ENCODE measurements at places on chromosomes 6 and 20.

DNA sequence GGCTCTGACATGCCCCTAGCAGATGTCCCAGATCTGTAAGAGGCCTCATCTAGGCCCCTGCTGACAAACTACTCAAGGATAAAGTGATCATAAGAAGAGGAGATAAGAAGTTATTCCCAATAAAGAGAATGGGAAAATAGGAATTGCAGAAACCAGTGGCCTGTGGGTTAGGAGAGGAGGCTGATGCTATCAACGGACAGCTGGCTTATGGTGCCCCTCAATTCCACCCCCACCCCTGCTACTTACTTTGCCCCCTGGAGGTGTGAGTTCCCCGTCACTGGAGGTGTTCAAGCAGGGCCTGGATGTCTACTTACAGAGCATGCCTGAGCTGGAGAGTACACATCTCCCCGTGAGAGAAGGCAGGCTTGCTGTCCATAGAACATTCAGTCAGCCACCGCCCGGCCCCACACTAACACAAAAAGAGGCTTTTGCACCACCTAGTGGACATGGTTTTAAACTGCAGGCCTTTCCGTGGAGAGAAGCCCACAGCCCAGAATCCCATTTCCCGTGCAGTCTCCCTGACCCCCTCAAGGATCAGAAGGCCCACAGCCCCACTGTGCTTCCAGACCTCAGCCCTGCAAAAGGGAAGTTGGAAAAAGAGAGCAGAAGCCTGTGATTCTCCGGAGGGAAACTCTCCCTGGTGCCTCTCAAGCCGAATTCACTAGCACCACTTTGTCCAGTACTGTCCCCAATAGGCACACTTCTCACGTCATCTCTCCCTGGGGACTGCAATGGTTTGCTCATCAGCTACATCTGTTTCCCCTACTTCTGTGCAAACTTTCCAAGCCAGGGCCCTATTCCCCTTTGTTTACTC lies 23.8 kb upstream of the BNIP5 start:
- DNase-seq, result peak; percentile 74

DNA sequence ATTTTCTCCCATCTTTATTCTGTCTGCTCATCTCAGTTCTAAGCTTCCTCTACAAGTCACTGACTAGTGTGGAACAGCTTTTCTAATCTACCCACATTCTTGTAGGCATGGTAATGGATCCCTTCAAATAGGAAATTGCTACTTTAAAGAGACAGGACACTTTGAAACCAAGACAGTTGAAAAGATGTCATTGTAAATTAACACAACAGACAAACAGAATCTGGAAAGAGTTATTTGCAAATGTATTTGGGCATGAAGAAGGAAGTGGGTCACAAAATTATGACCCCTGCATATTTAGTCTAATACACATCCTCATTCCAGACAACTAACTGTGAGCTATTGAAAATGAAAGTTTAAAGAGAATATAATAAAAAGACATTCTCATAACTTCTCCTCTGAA lies 298.2 kb upstream of the MARCKS start:
- no peak for DNase-seq

DNA sequence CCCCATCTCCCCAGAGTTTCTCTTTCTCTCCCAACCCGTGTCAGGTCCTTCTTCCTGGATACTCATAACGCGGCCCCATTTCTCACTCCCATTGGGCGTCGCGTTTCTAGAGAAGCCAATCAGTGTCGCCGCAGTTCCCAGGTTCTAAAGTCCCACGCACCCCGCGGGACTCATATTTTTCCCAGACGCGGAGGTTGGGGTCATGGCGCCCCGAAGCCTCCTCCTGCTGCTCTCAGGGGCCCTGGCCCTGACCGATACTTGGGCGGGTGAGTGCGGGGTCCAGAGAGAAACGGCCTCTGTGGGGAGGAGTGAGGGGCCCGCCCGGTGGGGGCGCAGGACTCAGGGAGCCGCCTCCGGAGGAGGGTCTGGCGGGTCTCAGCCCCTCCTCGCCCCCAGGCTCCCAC lies at the start of gene HLA-F:
Gene HLA-F, plus strand, starts transcription at position 173 of the 404 bp plus-strand sequence. Its CDS starts 30 bp downstream, at position 203.
- DNase-seq, result peak; percentile 97

DNA sequence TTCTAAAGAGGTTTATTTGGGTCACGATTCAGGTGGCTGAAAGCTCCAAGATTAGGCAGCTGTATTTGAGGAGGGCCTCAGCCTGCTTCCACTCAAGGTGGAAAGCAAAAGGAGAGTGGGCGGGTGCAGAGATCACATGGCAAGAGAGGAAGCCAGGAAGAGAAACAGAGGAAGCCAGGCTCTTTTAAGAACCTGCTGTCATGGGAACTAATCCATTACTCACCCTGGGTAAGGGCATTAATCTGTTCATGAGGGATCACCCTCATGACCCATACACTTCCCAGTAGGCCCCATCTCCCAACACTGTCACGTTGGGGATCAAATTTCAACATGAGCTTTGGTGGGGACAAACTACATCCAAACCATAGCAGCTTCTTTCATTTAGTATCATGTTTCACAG lies 53.9 kb downstream of the DHX35 start:
- DNase-seq, result no peak

- no peak for DNase-seq
Measured at GRCh38 chr20:47546184-47547033, 44.7 kb downstream of the NCOA3 start.

DNA sequence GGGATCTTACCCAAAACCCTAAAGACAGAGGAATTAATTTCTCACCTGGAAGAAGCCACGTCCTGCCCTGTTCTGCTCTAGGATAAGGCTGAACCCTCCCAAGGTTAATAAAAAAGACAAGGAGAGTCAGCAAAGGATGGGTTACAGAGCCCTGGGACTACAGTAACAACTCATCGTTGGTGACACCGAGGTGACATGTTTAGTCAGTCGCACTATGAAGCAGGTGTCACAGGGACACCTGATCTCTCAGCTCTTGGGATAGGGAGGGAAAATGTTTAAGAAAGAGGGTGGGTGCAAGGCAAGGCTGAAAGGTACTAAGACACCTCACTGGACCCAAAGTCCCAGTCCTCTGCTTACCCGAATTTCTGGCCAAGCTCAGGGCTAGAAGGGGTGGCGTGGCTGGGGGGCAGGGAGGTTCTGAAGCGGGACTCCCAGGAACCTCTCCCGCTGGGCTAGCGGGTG lies 562 bp downstream of the MOCS1 start:
- DNase-seq, result no peak

- no peak for DNase-seq
Measured at GRCh38 chr6:43399932-43400487, 27.3 kb upstream of the ABCC10 start.

- no peak for DNase-seq
Measured at GRCh38 chr6:17001188-17001587, 100.7 kb upstream of the STMND1 start.

DNA sequence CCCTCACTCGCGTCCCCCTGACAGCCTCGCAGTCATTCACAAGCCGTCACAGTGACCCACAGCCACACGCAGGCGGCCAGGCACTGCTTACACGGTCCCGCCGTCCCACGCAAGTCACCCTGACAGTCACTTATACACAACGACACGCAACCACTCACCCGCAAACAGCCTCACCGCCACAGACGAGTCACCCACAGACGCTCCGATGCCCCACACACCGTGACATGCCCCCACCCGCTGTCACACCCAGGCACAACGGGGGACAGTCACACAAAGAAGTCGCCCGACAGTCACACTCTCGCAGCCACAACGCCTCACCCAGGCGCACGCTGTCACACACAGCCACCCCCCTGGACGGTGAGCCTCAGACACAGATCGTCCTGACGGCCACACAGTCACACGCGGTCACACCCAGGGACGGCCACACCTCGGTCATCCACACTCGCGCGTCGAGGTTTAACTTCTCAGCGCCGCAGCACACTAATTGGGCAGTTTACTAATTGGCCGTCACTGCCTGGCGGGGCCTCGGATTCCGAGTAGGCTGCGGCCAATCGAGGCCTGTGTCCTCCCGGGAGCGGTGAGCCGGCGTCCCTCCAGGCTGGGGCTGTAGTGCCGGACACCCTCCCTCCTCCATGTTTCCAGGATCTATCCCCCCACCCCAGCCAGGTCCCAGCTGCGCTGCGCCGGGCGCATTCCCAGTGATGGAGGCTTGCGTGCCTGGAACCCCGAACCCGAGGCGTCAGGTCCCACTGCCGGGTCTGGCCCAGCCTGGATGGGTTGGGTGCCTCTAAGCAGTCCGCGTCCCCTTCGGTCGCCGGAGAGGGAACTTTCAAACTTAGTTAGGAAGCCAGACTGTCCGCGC lies 790 bp downstream of the TOX2 start:
- peak; percentile 33 for DNase-seq

- DNase-seq, result no peak
Measured at GRCh38 chr6:143298071-143298470, 152.4 kb downstream of the ADAT2 start.

Measured in CD4-positive, alpha-beta T cell treated with Interleukin-4 for 1 hour (primary cell).